ENCODE measurements at places on chromosomes 7 and 10.
A peak's percentile ranks its signal among the peaks of the same experiment; 100 is the strongest.

DNA sequence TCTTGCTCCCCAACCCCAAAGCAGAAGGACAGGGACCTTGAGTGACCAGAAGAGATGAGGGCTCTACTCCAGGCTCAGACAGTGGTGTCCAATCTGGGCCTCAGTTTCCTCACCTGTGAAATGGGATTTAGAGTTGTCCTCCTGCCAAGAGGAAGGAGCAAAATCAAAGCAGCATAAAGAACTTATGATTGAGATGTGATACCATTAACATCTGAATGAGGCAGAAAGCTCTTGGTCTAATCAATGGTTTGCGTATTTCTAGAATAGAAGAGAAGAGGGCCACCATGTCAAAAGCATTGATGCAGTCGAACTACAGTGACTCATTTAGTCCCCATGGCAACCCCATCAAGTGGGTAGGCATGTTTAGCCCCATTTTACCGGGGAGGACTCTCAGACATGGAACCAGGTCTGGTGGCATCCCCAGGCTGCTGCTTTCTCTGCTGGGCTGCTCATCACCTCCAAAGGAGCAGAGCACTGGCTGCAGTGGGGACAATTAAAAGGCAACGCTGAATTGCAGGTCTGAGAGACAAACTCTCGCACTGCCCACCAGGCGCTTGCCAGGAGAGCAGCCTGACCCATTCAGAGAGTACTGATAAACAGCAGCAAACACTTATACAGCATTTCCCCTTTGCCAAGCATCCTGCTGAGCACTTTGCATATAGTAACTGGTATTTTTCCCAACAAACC is 175.9 kb downstream of the NEURL1 start:
- DNase-seq: no peak

DNA sequence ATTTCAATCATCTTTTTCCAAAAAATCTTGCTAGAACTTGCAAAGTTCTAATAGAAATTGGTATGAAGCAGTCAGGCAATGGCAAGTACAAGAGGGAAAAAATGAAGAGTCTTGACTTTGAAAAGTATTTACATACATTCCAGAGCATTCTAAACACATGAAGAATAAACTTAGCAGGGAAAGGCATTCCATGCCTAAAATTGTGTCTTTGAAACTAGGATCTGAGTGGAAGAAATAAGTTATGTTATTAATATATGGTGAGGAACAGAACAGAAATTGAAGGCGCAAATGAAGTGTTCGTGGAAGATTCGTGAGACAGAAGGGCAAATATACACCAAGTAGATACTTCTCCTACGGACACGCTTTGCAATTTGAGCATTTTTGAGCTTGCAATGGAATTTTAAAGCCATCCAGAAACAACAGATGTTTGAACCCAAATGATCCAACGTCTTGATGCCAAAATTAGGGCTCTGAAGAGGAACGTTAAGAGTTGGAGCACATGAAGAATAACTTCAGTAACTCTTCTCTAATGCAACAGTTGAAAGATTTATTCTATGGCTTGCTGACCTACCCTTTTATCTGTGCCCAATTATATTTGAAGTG is 40.6 kb upstream of the SEPTIN7 start:
- no peak for DNase-seq

GRCh38 chr10:43775384-43775783 is 126.7 kb upstream of the ZNF32 start:
- DNase-seq: no peak

GRCh38 chr10:133401500-133401899 is 7.5 kb downstream of the MTG1 start:
- no peak for DNase-seq

DNA sequence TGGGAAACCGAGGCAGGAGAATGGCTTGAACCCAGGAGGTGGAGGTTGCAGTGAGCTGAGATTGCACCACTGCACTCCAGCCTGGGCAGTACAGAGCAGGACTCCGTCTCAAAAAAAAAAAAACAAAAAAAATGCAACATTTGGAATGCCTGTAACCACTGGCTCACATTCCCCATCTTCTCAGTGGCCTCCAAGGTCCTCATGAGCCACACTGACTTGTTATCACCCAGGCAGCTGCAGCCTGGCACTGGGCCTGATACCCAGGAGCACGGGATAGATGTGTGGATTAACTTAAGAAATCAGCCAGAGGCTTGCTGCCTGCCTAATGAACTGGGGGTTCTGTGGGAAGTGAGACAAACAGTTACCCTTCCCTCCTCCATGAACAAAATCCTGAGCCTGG is 23.0 kb downstream of the JCAD start:
- DNase-seq: no peak

DNA sequence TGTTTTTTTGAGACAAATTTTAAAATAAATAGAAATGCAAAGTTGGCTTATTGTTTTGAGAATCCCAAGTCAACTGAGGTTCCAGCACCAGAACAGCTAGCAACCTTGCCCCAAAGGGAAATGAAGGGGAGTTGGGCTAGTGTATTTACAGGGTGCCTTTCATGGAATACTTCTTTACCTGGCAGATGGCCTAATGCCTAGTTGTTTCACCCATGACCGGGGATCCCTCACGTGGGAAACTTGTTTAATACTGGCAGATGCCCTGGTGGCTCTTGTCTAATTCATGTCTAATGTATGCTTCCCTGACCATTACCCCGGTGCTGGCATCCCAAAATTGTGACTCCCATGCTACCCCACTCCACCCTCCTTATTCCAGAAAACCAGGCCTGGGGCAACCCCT is 861.1 kb upstream of the ZWINT start:
- DNase-seq: no peak

DNA sequence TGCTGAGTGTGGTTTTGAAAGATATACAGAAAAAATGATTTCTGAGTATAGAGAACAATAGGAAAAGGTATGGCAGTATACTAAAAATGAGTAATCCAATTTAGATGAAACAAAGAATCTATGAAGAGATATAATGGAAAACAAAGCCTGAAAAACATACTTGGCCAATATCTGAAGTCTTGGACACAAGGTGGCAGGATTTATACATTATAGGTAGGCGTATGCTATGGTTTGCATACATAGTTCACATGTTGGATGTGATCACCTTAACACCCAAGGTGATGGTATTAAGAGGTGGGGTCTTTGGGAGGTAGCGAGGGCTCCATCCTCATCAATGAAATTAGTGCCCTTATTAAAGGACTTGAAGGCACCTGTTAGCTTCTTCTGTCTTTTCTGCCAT is 34.5 kb upstream of the BPGM start:
- no peak for DNase-seq

- peak; percentile 26 for DNase-seq
Measured at GRCh38 chr10:119821182-119821581, 51.5 kb downstream of the MCMBP start.

DNA sequence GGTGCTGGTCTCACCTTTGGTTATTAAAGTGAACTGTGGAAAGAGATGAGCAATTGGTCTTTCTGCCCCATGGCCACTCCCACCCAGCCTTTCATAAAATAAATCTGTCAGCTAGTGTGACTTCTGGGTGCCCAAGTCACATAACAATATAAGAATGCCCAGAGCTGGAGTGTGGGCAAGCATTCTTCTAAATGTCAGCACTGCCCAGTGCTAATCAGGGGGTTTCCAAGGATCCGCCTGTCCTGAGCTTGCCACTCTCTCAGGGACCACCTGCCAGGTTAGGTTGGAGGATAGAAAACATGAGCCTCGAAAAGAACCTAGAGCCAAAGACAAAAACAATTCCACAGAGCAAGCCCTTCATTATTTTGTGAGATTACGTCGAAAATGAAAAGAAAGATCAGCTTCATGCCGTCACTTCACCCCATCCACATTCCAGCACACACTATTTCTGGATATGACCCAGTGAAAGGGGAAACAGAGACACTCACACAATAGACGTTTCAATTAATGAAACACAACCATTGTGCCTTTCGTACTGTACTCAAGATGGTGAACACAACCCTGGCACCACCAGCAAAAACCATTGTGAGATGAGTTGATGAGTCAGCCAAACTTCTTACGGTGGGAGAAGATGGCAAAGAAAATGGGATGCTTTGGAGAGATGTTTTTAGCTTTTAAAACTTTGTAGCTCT is 30.8 kb downstream of the SCRN1 start:
- no peak for DNase-seq

DNA sequence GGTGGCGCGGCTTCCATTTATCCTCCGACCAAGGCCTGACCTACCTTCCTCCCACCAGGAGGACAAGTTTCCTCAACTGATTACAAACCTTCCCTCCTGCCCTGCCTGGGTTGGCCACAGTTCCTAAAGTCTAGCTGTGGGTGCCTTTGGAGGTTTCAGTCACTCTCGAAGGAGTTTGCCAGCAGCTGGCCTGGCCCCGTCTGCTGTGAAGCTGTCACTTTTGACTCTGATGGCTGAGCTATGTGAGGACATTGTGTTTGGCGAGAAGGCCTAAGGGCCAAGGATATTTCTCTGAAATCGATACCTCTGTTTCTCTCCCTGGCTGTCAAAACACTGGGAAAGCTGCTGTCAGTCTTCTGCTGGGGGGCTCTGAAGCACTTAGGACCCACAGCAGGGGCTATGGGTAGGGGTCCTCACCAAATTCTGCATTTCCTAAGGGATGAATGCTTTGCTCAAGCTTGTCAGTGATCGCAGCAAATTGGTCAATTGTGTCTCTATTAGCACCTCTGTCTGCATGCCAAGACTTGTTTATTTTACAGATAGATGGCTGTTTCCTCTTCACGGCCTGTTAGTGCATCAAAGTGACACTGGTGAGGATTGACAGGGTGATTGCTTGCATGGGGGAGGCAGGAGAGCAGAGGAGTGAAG is 31.9 kb upstream of the SAMD8 start:
- DNase-seq: peak; percentile 10

- no peak for DNase-seq
Measured at GRCh38 chr10:62916141-62916603, 100.0 kb upstream of the EGR2 start.

DNA sequence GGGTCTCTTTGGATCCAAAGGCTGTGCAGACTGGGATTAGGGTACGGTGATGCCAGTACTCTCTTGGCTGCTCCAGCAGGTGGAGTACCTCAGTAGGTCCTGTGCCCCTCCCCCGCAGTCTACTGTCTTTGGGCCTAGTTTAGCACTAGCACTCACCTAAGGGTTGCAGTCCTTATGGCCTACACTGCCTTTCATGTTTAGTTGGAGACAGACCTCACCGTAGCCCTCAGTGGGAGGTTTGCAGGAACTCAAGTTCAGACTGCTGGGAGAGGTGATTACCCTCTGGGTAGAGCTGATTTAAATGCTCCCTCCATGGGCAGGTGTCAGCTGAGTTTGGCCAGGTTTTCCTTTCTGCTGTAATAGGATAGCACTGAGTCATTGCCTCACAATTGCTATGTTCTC is 210.8 kb upstream of the TMEM196 start:
- no peak for DNase-seq

DNA sequence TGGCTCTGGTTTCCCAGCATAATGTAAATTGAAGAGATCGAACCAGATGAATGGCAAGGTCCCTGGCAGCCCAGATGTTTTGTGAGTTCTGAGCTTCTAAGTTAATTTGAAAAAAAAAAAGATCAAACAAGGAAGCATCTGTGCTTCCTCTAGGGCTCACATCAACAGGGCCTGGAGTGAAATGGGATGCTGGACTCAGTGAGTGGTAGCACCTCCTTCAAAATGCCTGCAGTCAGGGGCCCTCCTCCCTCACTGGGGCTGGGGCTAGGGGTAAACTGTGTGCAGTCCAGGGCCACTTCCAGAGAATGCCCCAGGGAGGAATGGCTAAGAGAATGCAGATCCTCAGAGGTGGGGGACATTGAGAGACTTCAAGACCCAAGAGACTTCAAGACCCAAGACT is 6.0 kb upstream of the CUEDC2 start:
- peak; percentile 24 for DNase-seq

GRCh38 chr10:9469663-9470205 is 1415.2 kb downstream of the GATA3 start:
- DNase-seq: no peak

DNA sequence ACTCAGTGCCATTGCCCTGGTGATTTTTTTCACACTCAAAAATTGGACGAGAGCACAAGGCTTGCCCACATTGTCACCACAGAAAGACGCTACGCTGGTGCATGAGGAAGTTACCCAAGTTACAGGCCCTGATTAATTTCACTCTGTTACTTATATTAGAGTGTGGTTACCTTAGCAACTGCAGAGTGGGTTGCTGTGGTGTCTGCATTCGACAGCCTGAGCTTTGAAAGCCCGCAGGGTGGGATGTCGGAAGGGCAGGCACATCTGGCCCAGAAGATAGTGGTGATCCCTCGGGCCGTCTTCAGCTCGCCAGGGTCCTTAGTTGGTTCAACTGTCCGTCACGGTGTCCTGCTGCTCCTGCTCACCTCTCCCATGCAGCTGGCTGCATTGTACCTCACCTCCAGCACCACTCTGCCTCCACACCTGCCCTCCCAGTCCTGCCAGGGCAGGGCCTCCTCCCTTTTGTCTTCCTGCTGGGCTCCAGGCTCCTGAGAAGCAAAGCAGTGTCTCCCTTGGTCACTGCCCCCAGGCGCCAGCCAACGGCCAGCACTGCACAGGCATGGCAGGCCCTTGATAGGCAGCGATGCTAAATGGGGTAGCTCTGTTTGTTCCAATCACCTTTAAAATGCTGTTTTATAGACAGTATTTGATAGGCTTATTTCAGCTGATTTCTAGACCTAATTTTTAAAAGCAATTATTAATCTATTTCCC is 167.2 kb downstream of the EBF3 start:
- DNase-seq: no peak

DNA sequence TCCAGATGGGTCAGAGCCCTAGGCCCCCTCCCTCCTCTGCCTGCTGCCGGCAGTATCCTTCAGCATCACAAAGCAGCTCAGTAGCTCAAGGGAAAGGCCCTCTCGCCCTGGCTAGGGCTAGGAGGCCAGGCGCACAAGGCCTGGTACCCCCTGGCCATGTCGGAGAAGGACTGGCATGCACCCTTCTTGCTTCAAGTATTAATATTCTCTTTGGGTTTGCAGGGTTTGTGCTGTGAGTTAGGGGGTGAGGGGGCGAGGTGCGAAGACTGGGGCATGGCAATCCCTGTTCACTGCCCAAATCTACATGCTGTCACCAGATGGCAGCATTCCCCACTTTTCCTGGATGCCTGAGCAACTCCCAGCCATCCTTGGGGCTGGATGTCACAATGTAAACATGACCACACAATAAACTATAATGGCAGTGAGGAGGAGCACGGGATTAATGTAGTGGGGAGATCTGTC is 105.2 kb downstream of the NEURL1 start:
- peak; percentile 55 for DNase-seq

- DNase-seq: no peak
Measured at GRCh38 chr7:30923774-30924413, 12.2 kb downstream of the AQP1 start.

GRCh38 chr7:50206453-50207250 is 97.9 kb upstream of the IKZF1 start:
- peak; percentile 55 for DNase-seq

DNA sequence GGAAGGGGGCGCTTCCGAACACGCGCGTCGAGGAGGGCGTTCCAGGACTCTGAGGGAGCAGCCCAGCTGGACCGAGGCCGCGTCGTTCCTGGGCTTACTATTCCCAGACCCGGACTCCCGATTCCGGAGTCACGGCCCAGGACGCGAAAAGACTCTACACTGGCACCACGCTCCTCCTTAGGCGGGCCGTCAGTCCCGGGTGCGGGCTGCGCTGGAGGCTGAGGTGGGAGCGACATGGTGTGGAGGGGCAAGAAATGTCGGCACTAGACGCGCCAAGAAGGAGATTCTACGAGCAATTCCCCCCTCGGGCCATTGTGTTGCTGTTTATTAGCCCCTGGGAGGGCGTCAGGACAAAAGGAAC is 584 bp upstream of the RUNDC3B start:
- no peak for DNase-seq

- DNase-seq: no peak
Measured at GRCh38 chr10:106996510-106996909, 168.0 kb downstream of the SORCS1 start.

Data from KBM-7 (cell line).